PC-3 (cell line): ENCODE measurements at places on chromosomes 12 and 14. TPM values are rescaled to one million over a fixed set of nuclear protein-coding genes. Genes with fewer than 3 reads are reported as not detected.

SLC8A3 gene
- not detected in 2 replicates for total RNA-seq

SERPINA9 gene
- total RNA-seq = not detected in 2 replicates

PRR4 gene
- 3.5 and 9.3 TPM in 2 replicates for total RNA-seq

IGF1 gene
- total RNA-seq = not detected in 2 replicates

HNF1A gene
- not detected in 2 replicates for total RNA-seq

IFNG-AS1 gene
- not detected in 2 replicates for total RNA-seq

OVCH1 gene
- total RNA-seq = not detected in 2 replicates

- no peaks in the 10 kb centered on the region for H3K36me3 ChIP-seq
- no peak for DNase-seq
- no peak overlapping the region for H3K27ac ChIP-seq
Observed at GRCh38 chr14:86639146-86639545, 1109.2 kb downstream of the FLRT2 start.

- peak overlapping the region; percentile 74 for H3K27ac ChIP-seq
- peak overlapping the region; percentile 24; the same call in 1 of the 2 replicates for H3K4me3 ChIP-seq
- H3K4me1 ChIP-seq = peaks cover 47% of the 10 kb centered on the region
Observed at GRCh38 chr14:64708148-64709004, 4.2 kb downstream of the PLEKHG3 start.

DNA sequence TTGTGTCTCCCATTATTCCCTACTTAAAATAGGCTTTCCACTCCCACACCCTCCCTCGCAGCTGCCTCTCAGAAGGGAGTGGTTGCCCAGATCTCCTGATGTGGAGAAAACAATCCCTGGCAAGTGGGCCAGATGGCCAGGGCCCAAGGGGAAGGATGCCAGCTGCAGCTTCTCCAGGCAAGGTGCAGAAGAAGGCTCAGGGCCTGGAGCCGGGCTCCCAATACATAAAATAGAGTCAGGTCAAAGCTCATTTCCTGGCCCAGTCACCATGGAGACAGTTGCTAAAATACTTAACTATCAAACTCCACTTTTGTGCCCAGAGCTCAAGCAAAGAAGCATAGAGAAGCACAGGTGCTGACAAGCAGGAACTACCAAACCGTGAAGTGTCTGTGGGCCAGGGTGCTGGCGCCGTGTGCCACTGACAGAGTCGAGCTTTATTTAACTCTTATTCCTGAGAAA, 45.7 kb upstream of the ITPR2 start:
- H3K27ac ChIP-seq = no peak overlapping the region
- no peaks in the 10 kb centered on the region for H3K27me3 ChIP-seq
- no peak for DNase-seq
- H3K36me3 ChIP-seq = no peaks in the 10 kb centered on the region

DNA sequence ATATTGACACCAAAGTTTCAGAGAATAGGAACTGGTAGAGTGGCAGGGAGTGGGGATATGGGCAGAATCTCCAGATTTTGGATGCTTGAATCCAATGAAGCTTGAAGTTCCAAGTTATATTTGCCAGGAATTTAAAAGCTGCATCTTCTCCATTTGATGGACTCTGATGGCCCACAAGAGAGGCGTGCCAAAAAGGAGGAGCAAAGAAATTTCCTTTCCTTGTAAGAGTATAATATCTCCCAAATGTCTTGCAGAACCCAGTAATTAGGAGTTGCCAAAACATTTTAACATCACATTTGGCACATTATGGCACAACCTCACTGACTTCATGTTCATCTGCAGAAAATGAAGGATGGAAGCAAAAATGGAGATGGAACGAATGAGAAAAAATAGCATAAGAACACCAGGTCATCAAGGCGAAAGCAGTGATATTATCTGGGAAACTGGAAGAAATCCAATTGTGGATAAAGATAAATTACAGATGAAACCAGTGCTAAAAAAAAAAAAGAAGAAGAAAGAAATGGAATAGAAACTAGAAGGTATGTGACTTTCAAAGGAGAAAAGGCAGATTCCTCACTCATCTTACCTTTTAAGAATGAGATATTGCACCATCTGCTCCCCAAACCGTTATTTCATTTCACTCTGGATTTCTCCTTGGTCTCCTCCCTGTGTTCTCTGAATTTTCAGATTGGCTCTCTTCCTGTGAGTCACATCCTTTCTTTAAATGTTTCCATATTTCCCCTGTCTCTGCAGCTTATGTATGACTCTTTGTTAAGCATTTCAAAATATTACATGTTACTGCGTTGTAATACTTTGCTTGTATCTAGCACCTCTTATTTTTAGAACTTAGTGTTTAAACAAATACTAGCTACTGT, 13.5 kb upstream of the FLRT2 start:
- H3K4me3 ChIP-seq = no peak overlapping the region
- peak; percentile 24 for DNase-seq
- peaks cover 5% of the 10 kb centered on the region; the same call in 1 of the 2 replicates for H3K4me1 ChIP-seq
- H3K27ac ChIP-seq = no peak overlapping the region
- no peaks in the 10 kb centered on the region for H3K36me3 ChIP-seq
- no peaks in the 10 kb centered on the region for H3K27me3 ChIP-seq

DNA sequence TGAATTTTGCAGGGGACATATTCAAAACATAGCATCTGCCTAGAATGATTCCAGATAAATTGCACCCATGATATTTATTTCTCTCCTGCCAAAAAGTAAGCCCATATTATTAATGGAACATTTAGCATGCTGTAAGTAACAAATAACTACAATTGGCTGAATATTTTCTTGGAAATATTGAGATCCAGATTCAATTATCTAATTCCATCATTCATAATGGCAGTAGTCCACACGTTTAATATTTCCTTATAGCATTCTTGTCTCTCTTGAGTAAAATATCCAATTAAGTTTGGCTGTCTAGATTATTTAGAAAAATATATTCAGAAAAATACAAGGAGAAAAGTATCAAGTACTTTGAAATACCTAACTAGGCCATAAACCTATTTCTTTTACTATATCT, 157.5 kb downstream of the FLRT2 start:
- no peaks in the 10 kb centered on the region for H3K27me3 ChIP-seq
- no peak for DNase-seq

DNA sequence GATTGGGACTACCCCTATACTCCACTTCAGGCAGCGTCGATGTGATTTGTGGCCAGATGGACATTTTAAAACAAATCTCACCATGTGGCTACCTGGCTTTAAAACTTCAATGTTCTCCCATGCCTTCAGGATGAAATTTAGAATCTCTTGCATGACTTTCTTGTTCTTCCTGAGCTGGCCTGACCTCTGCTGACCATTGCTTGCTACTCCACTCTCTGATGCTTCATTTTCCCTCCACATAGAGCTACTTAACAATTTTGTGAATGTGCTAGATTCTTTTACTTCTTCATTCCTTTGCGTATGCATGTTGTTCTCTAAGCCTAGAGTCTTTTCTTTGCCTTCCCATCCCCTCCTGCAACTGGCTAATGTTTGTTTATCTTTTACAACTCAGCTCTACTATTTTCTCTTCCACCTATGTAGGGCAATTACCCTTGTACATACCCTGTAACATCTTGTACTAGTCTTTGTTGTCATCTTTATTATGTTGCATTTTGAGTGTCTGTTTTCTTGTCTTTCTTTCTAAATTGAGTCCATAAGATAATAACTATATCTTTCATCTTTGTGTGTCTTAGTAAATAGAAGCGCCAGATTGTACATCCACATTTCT, 41.2 kb downstream of the YLPM1 start:
- H3K27ac ChIP-seq = no peak overlapping the region
- no peaks in the 10 kb centered on the region for H3K27me3 ChIP-seq
- no peak overlapping the region for H3K4me3 ChIP-seq
- DNase-seq = peak; percentile 64
- H3K36me3 ChIP-seq = peaks cover 21% of the 10 kb centered on the region; the same call in 1 of the 2 replicates
- no peaks in the 10 kb centered on the region for H3K4me1 ChIP-seq

GRCh38 chr12:92186038-92186470, 40.4 kb upstream of the BTG1 start:
- H3K27me3 ChIP-seq = no peaks in the 10 kb centered on the region
- no peak overlapping the region for H3K4me3 ChIP-seq
- no peaks in the 10 kb centered on the region for H3K36me3 ChIP-seq
- peaks cover 8% of the 10 kb centered on the region for H3K4me1 ChIP-seq

DNA sequence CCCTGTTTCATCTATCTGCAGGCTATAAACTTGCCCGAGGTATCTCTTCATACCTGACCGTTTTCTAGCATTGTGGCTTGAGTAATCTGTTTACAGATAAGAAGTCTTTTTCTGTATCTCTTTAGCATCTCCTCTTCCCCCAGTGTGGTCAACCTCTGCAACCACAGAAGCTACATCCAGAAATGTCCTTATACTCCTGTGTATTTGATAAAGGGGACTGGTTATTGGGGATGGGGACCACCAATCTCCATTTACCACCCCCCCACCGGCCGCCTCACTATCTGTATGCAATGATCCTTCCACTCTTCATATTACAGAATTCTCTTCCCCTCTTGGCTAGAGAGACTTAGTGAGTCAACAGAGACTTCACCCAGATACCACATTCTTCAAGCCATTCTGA, 3.4 kb upstream of the RPAP3 start:
- no peaks in the 10 kb centered on the region for H3K27me3 ChIP-seq
- no peak for DNase-seq
- H3K27ac ChIP-seq = no peak overlapping the region
- peaks cover 9% of the 10 kb centered on the region for H3K4me1 ChIP-seq
- no peak overlapping the region for H3K4me3 ChIP-seq
- no peaks in the 10 kb centered on the region for H3K36me3 ChIP-seq

DNA sequence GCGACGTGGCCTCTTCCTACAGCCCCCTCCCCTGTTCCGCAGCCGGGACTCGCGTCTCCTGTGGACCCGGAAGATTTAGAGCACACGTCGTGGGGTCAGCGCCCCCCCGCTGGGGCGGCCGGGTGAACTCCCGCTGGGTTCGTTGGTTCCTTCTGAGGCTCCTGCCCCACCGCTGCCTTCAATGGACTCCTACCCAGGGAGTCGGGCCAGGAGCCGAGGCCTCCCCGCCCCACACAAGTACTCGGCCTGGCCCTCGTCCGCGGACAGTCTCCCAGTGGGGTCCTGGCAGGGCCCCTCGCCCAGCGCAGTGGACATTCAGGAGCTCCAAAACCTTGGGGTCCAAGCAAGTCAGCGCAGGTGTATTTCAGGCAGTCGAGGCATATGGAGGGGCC, 1.2 kb downstream of the MMP17 start:
- DNase-seq = peak; percentile 44
- peaks cover 23% of the 10 kb centered on the region for H3K4me1 ChIP-seq
- H3K27ac ChIP-seq = no peak overlapping the region
- peak overlapping the region; percentile 85 for H3K4me3 ChIP-seq
- H3K27me3 ChIP-seq = no peaks in the 10 kb centered on the region

DNA sequence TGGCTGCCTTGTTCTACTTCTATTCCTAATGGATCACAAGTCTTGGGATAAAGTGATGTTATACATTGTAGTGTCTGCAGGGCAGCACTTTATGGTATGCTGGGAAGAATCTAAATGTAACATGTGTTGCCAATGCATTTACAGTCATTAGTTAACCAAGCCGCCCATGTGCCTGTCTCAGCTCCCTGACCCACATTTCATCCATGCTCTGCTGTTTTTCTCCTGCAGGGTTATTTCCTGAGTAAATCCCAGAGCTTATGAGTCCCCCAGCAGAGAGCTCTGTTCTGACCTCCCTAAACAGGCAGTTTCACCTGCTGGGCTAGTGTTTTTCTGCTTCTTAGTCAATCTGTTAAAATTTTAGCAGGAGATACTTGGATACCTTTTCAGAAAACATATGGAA, 4.4 kb upstream of the TMTC2 start:
- H3K4me3 ChIP-seq = peak overlapping the region; percentile 23; the same call in 1 of the 2 replicates
- peak overlapping the region; percentile 78 for H3K27ac ChIP-seq
- no peaks in the 10 kb centered on the region for H3K36me3 ChIP-seq
- no peaks in the 10 kb centered on the region for H3K27me3 ChIP-seq

GRCh38 chr14:28120391-28120790, 646.2 kb upstream of the FOXG1 start:
- no peaks in the 10 kb centered on the region for H3K36me3 ChIP-seq
- no peak overlapping the region for H3K27ac ChIP-seq
- H3K27me3 ChIP-seq = no peaks in the 10 kb centered on the region
- DNase-seq = no peak
- no peak overlapping the region for H3K4me3 ChIP-seq
- H3K4me1 ChIP-seq = no peaks in the 10 kb centered on the region

DNA sequence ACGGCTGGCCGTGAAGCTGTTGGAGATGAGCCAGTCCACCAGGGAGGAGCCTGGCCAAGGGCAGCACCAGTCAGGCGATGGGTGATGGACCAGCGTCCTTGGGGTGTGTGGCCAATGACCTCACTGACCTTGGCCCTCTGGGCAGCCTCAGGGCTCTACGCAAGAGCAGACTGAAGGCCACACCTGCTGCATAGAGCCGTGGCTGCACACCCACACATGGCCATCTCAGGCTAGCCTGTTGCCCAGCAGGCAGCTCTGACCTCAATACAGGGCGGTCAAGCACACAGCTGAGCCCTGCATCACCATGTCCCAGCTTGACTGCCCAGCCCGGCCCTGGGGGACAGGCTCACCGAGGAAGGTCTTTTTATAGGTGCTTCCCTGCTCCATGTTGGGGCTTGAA, 19.2 kb downstream of the PLEK2 start:
- H3K4me1 ChIP-seq = peaks cover 12% of the 10 kb centered on the region
- peaks cover 4% of the 10 kb centered on the region; the same call in 1 of the 2 replicates for H3K36me3 ChIP-seq
- no peak overlapping the region for H3K4me3 ChIP-seq
- no peaks in the 10 kb centered on the region for H3K27me3 ChIP-seq
- no peak for DNase-seq

DNA sequence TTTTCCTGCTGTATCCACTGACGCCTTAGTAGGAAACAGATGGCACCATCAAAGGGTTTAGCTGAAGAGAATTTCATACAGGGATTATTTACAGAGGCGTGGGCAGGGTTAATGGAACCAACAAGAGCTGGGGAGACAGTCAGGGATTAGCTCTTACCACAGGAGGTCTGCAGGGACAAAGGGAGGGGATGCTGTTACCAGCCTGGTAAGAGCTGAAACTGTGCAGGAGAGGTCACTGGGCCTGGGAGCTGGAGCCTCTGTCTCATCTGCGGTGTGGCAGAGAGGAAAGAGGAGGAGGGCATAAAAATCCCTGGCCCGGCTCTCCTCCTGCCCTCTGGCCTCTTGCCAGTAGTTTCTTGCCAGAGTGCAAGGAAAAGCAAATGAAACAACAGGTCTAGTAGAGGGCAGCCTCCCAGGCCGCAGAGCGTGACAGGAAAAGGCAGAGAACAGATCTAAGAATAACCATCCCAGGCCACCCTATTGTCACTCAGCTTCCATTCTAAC, 18.9 kb upstream of the POC1B start:
- H3K4me3 ChIP-seq = no peak overlapping the region
- H3K36me3 ChIP-seq = no peaks in the 10 kb centered on the region
- no peak overlapping the region for H3K27ac ChIP-seq
- DNase-seq = no peak
- peaks cover 6% of the 10 kb centered on the region for H3K4me1 ChIP-seq

GRCh38 chr14:67016856-67017255, 172.4 kb upstream of the GARIN2 start:
- no peaks in the 10 kb centered on the region for H3K4me1 ChIP-seq
- no peaks in the 10 kb centered on the region for H3K27me3 ChIP-seq
- no peak overlapping the region for H3K27ac ChIP-seq
- H3K36me3 ChIP-seq = no peaks in the 10 kb centered on the region
- no peak overlapping the region for H3K4me3 ChIP-seq
